ENCODE measurements at places on chromosomes 3 and 15.

DNA sequence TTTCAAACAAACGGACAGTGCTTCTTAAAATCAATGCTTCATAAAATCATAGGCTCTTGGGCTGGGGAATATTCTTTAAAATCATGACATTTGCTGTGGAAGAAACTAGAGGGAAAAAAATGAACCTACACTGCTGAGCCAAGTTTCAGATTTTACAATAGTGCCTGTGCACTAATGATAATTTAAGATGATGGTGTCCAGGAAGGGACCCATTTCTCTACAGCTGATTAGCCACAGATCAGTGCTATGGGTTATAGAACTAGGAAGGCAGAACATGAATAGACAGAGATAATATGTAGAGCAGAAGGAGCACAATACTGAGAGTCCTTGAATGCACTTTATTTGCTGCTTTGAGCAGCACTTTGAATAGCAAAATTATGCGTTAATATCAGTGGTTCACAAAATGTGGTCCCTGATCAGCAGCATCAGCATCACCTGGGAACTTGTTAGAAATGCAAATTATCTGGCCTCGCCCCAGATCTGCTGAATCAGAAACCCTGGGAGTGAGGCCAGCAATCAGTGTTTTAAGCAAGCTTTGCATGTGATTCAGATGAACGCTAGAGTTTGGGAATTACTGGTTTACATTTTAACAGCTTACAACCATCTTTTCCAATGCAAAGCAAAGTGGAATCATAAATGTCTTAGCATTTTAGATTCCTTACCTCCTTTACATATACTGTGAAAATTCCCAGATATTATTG is 135.8 kb upstream of the ANKRD28 start:
- no peak for DNase-seq

GRCh38 chr15:45611305-45611704 is 23.5 kb upstream of the SQOR start:
- no peak for DNase-seq

DNA sequence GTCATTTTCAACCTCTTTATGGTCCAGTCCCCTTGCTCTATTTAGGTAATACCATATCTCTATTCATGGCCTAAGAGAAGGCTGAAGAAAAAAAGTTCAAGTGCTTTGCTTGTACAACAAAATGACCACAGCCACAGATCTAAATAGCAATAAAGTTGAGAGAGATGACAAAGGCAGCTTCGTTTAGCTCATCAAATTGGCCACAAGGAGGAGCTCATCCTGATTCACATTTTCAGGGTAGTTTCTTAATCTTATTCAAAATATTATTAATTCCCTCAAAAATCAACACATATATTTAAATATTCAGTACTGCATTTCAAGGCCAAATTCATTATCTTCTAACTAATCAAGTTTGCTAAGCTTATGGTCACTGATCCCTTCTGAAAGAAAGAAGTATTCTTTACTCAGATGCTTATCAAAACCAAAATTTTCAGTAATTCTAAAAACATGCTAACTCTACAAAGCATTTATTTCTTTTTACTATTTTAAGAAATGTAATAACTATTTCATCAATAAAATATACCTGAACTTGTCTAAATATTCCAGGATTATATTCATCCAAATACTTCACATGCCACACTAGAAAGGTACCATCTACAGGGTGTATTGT is 85.5 kb downstream of the DMXL2 start:
- DNase-seq, result no peak

GRCh38 chr15:41465822-41466421 is 27.8 kb upstream of the ITPKA start:
- no peak for DNase-seq

DNA sequence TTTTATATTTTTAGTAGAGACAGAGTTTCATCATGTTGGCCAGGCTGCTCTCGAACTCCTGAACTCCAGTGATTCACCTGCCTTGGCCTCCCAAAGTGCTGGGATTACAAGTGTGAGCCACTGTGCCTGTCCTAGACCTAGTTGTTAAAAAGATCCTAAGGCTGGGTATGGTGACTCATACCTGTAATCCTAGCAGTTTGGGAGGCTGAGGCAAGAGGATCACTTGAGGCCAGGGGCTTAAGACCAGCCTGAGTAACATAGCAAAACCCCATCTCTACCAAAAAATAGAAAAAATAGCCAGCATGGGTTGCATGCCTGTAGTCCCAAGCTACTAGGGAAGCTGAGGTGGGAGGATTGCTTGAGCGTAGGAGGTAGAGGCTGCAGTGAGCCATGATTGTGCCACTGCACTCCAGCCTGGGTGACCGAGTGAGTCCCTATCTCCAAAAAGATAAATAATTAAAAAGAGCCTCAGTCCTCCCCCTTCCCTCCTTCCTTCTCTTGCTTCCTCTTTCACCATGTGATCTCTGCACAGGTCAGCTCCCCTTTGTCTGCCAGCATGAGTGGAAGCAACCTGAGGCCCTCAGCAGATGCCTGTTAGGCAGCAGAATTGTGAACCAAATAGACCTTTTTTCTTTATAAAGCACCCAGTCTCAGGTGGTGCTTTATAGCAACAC is 9.8 kb upstream of the FNDC3B start:
- DNase-seq, result no peak

Data from NCI-H1092 (cell line).